ENCODE measurements at places on chromosomes 11 and 22.

DNA sequence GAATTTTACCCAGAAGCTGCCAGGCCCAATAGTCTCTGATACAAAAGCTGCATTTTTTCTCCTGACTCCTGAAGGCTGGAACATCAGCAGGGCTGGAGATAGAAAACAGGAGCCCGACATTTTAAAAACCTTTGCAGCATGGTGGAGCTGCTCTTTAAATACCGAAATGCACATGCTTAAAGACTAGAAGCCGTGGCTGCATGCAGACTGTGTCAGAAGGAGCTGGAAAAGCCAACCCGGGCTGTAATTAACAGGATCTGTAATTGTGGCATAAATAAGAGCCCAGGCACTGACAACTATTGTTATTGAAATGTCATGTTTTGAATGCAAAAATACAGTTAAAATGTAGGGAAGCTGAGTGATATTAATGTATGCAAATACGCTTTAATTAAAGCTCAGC, 304.9 kb upstream of the PLET1 start:
- no peak for DNase-seq

- no peak for DNase-seq
Measured at GRCh38 chr11:48106166-48106565, 110.4 kb upstream of the OR4B1 start.

DNA sequence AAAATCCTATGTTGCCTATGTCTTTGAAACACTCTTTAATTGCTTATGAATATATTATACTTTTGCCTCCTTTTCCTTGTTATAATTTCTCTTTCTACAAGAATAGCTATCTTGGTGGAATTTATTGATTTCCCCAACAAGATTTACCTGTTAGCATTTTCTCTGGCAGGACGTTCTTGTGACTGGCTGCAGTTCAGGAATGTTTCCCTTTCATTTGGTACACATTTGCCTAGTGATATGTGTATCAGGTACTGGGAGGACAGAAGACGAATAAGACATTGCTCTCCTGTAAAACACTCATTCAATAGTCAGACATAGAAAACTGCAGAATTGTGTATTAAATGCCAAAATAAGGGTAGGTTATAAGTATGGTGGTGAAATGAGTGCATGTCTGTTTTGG, 279.9 kb downstream of the FAT3 start:
- no peak for DNase-seq

DNA sequence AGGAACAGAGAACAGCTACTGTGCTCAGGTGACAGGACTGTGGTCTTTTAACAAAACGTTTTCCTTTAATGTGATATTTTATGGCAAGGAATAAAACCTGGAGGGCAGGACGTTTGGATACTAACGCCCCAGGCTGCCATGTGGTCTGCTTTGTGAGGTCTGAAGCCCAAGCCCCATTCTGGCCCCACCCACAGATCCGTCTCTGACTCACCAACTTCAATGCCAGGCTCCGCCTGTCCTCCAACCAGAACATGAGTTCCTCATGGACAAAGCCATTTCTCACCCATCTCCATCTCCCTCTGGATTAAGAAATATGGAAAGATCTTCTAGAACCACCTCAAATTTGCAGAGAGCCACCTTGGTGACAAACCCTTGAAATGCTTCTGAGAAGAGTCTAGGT, 148.8 kb downstream of the CRYBB2 start:
- DNase-seq, result no peak

DNA sequence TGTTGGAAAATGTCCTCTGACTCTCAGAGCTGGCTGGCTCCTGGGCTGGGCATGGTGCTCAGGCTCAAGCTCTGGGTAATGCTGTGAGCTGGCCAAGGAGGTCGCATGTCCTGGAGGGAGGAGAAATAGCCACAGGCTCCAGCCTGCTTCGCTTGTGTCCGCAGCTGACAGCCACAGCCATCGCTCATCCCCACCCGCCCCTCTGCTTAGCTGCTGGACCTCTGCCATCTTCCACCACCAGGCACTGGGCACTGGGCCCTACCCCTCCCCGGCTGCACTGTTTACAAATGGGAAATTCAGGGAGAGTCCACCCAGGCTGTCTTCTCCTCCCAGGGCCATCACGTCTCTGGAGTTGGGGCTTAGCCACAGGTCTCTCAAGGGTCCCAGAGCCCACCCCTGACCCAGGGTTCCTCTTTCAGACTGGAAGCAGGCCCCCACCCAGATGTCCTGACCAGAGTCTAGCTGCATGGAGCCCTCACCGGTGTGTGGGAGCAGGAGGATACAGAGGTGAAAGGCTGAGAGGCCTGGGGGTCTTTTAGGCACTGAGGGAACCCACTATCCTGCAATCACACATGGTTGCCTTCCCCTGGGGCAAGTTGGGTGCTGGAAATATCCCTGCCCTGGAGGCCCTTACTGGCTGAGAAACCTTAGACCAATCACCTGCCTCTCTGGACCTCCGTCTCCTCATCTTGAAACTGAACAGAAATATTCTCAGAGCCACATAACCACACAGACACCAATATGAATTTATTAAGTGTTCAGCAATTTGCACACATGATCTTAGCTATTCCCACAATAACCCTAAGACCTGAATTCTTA, 62.7 kb downstream of the CD82 start:
- DNase-seq, result no peak

DNA sequence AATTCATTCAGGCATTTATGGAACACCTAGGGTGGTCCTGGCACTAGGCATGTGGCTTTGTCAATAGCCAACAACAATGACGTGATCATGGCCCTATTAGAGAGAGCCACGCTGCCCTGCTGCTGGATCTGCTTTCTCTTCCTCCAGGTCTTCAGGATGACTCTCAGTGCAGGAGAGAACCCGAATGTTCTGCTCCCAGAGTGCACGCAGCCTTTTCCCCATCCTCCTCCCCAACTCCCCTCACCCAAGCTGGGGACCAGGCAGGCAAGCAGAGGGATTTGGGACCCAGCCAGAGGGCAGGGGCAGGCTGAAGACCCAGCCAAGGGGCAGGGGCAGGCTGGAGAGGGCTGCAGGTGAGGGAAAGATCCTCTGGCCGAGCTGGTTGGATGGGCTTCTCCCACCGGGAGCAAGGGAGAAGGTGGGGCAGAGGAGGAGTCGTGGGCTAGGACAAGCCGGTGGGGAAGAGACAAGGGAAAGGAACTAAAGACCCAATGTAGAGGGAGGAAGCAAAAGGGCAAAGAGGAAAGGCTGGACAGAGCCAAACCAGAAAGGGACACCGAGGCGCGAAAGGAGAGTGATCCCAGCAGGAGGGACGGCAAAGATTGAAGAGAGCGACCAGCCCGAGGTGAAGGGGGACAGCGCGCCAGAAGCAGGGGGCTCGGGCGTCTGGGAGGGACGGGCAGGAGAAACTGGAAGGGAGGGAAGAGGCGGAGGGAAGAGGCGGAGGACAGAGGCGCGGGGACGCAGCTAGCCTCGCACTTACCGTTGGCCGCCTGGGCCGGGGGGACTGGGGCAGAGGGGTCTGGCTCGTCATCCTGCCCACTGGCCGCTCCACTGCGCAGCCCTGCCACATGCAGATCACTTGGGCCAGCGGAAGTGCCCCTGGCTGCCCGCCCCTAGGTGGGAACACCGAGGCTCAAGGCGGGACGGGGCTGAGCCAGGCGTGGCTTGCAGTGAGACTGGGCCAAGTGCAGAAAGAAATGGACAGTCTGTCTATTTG, at the start of gene KCTD14:
Gene KCTD14, minus strand, starts transcription at position 880 of the 1,000 bp plus-strand sequence. Its CDS starts 27 bp downstream, at position 853.
- no peak for DNase-seq

DNA sequence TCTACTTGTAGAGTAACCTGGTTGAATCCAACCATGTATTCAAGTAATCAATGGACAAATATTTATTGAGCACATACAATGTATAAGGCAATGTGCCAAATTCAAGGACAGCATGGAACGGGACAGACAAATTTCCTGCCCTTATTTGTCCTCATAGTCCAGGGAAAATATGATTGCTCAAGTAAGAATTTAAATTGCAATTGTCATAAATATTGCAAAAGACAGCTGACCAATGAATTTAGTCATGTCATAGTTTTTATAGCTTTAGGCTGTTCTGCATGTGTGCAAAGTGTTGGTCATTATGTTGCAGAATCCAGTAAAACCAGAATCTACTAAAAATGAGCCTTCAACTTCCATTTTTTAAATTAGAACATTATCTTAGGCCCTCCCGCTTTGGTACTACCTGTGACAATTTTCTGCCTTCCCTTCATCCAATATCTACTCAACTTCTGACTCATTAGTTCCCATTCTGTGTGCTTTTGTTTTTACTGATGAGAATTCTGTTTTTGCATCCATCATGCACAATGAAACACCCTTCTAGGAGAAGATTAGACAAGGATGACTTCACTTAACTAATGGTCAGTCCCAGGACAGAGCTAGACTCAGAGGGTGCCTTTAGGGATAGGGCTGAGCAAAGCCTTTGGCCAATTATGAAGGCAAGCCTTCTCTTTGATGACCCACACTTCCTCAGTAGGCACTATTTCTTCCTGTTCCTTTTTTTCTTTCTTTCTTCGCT, 45.8 kb upstream of the FIBIN start:
- DNase-seq, result no peak
